ENCODE measurements at places on chromosomes 4 and X.

DNA sequence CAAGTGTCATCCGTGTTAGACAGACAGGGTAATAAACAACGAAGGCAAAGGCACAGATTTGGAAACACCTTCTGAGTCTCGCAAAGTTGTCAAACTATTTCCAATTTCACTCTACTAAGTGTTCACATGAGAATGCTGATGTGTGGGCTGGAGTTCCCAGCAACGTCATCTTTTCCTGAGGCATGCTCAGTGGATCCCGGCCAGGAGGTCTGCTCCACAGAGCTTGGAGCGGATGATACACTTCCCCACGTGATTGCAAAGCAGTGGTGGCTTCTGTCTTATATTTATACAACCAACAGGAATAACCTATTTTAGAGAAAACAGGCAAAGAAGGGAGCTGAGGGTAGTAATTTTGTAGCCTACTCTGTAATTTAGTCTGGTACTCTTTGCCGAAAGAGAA is 40.1 kb upstream of the PDK3 start:
- DNase-seq: no peak

GRCh38 chrX:40854242-40854641 is 118.9 kb upstream of the MED14 start:
- no peak for DNase-seq

- DNase-seq: no peak
These were observed 70.8 kb upstream of the EPGN start for GRCh38 chr4:74237425-74237966.

DNA sequence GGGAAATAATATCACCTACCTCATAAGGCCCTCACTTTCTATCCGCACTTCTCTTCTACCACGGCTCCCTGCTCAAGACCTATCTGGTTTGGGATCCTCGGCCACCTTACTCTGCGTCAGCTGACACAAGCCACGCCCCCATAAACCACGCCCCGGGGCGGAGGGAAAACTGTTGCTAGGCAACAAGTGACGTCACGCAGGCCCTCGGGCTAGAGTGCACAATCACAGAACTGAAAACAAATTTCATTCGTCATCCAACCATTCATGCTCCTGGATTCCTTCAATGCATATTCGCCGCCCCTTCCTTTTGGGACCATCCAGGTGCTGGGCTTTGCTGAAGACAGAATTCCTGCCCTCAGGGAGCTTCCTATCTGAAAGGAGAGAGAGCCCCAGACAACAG is 66.3 kb downstream of the SMC1A start:
- DNase-seq: no peak

DNA sequence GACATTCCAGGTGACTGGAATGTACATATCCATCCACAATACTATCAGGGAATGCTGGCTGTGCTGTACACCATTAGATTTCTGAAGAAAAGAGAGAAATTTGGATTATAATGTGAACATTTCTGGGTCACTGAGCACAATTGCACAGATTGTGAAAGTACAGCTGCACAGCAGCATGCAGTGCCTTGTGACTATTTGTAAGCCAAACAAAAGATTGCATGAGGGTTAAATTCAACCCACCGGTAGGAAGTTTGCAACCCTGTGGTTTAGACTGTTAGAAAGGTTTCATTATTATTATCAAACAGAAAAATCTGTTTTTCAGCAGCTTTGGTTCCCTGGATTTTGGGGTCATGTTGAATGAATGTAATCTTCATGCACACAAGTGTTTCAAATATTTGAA is 24.5 kb downstream of the DDIT4L start:
- no peak for DNase-seq

DNA sequence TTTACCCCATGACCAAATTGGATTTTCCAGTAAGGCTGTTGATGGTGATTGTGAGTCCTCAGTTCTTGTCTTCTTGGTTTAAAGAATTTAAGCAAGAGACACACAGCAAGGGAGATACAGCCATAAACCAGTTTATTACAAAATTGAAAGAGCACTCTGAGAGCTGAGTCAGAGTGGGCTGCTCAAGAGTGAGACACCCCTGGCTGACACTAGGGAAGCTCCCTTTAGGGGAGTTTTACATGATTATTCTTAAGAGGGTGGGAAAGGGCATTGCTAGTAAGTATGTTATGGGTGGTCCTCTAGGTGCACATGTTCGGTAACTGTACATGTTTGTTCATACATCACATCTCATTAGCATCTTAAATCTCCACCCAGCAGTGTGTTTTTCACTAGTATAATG is 18.8 kb upstream of the ZNF81 start:
- DNase-seq: no peak

- DNase-seq: peak; percentile 5
These were observed 769 bp downstream of the TCEAL1 start for GRCh38 chrX:103629318-103630170.

DNA sequence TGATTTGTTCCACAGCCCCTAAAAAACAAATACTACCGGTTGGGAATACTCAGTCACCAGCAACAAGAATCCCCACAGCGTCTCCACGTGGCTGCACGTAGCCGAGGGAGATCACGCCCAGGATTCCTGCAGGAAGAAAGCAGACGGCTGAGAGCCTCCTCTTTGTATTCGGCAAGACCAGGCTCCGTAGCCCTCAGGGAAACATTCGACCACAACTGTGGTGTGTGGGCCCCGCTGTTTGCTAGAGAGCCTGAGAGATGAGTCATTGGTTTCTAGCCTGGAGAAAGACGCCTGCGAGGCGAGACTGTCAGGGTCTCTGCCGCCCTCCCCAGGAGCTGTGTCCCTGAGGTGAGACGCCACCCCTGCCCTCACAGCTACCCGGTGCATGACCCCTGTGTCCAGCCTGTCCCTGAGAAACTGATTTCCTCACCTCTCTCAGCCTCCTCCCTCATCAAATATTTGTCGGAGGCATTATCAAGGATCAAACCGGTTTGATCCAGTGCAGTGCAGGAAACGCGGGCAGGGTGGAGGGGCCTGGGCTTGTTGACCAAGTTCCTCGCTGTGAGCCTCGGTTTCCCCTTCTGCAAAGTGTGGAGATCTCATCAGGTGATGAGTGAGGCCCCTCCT is 4.7 kb upstream of the S100P start:
- DNase-seq: peak; percentile 78

GRCh38 chrX:57070185-57070984 is 51.0 kb downstream of the SPIN2B start:
- no peak for DNase-seq

- DNase-seq: peak; percentile 0
These were observed at the start of gene COL4A5 for GRCh38 chrX:108439426-108439942. Gene COL4A5 (plus strand): TSS chrX:108439838. CDS start chrX:108440126, 288 bp downstream.

GRCh38 chrX:17591741-17592110 is 145.6 kb upstream of the SCML1 start:
- DNase-seq: no peak

GRCh38 chr4:18973296-18973695 is 951.7 kb upstream of the LCORL start:
- no peak for DNase-seq

GRCh38 chrX:150680974-150681373 is 12.2 kb upstream of the MTMR1 start:
- no peak for DNase-seq

DNA sequence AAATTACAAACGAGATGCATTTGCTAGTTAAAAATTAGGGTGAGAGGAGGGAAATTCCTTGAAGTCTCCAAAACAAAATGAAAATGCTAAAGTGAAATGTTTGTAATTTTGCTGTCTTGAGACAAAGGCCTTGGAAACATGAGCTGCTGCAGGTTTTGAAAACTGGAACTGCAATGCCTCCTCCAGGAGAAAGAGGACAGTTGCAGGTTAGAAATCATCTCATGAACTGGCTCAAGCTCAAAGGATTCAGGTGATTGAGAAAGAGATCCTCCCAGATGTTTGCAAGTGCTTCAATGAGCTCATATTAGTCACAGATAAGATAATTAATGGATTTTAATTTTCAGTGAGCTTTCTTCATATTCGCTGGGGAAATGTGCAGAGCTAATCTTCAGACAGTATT is 32.4 kb downstream of the SMPX start:
- no peak for DNase-seq

- DNase-seq: no peak
These were observed 89.7 kb downstream of the TET2 start for GRCh38 chr4:105236202-105236915.

DNA sequence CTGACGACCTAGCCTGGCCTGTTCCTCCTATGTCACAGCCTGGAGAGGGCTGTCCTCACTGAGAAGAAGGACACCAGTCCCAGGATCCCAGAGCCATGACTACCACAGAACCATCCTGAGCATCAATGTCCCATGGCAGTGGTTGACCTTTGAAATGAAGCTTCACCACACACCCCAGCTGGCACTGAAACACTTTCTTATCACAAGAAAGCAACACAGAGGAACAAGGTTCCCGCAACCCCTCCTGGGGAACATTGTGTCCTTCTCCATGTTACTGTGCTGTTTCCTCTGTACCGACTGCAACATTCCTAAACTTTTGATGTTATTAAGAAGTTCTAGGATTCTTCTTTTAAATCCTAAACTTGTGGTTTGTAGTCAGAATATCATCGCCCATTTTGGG is 21.2 kb upstream of the FAM156A start:
- DNase-seq: no peak

Measured in CD4-positive, alpha-beta T cell treated with Interleukin-15 for 4 hours (primary cell).